ENCODE measurements at places on chromosomes 11 and 22.

DNA sequence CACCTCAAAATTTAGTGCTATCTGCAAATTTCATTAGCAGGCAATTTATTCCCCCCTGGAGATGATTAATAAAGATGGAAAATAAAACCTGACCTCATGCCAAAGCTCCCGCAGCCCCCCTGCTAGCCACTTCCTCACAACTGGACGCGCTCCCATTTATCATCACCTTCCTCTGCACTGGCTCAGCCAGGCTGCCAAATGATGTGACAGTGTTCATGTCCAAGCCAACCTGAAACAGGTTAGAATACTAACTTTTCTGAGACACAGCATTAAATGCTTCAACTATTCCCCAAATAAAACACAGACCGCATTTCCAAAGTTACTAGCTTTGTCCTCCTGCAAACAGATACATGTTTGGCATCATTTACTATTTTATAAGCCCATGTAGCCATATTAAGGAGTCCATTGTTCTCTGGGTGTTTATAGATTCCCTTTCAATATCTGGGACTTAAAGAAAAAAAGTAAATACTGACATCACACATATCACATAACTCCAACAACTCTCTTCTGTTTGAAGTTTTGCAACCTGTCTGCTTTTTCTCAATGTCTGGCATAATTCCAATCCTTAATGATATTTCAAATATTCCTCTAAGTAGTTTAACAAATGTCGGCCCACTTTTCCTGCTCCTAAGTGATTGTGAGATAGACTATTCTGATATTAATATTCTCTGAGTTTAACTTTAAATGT is 829.7 kb upstream of the FAT3 start:
- no peak for DNase-seq

DNA sequence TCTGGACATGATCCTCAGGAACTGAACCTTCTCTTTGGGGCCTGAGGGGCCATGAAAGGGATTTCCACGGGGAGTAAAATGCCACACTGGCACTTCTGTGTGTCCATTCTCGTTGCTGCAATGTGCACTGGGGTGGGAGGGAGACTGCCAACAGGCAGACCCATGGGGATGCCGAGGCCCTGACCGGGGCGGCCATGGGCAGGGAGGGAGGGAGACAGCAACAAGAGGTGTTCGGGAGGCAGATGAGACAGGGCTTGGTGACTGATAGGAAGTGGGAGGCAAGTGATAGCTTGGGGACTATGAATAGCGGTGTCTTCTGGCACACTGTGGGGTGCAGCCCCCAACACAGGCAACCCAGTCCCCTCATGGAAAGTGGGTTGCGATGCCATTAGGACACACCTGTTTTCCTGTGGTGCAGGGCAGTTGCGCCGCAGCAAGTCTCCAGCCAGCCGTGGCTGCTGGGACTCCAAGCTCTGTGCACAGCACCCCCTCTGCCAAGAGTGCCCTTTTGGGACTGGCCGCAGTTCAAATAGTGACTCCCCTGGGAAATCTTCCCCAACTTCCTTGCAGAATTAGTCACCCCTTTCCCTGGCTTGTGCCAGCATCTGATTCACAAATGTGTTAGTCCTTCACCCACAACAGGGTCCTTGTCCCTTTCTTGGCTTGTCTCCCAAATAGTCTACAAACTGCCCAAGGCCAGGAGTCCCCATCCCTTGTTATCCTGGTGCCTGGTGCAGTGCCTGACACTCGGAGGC is 88.8 kb downstream of the CHST1 start:
- DNase-seq, result no peak

- DNase-seq, result no peak
These were observed 3.6 kb upstream of the ARRB1 start for GRCh38 chr11:75355051-75355450.

DNA sequence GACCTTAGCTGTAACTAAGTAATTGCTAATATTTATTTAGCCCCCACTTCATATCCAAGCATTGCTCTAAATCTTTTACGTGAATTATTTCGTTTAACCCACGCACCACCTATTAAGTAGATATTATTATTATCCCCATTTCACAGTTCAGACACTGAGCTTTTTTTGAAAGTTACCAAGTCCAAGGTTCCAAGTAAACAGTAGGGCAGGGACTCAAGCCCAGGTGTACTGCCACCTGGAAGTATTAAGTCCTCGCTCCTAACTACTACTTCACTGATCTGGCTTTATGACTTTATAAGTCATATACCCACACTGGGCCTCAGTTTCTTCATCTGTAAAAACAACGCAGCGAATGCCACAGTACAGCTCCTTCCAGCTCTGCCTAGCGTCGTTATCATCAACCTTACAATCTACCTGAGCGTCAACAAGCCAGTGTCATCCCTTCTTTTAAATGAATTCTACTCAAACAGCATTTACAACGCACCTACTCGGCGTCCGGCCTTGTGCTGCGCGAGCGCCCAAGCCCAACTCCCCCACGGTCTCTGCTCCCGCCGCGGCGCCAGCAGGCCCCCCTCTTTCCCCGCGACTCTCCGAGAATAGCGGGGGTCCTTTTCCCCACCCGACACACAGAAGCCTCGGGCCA is 624 bp downstream of the TMEM41B start:
- DNase-seq, result peak; percentile 61

- DNase-seq, result no peak
These were observed 121.6 kb upstream of the SNX19 start for GRCh38 chr11:131037873-131038272.

DNA sequence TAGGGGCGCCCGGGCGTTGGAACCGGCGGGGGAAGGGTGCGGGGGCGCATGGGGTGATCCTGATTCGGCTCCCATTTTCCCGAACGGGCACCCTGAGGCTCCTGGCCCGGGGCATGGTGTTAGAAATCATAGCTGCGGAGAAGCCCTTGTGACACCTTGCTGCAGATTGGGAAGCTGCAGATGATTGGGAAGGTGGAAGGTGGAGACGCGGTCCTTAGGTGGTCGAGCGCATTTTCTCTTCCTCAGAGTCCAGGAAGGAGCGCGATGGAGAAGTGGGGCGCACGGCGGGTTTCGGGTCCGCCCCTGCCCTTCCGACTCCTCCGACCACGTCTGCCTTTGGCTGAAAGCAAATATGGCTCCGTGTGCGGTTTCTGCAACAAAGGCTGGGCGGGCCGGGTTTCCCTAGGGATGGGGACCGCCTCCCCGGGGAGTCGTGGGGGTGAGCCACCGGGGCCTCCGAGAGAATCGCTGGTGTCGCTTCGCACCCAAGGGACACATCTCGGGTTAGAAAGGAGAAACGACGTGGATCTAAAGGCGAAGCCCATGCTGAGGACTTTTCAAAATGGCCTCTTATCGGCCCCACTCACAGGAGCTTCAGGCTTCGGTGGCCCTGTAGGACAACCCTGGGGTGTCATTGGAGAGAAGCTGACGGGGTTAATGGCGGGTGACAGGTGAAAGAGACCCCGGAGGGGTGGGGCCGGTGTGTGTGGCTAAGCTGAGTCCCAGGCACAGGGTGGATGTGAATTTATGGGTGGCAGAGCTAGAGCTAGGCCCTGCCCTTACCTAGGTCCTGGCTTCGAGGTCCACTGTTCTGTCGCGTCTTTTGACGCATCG is 707 bp upstream of the FTH1 start:
- DNase-seq, result peak; percentile 48

DNA sequence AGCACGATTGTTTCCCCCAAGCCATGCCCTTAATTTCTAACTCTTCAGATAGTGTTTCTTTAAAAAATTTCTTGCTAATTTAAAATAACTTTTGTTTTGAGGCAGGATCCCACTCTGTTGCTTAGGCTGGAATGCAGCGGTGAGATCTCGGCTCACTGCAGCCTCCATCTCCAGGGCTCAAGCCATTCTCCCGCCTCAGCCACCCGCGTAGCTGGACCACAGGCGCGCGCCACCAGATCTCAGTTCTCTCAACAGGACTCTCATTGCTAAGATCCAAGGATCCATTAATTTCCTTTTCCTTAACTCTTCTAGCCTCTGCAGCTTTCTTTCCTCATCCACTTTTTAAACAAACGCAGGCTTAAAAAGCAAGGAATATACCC is 327 bp upstream of the MED17 start:
- no peak for DNase-seq

- peak; percentile 59 for DNase-seq
These were observed 72.4 kb downstream of the ZNRF3 start for GRCh38 chr22:28955817-28956216.

- DNase-seq, result no peak
These were observed 5.3 kb downstream of the ARVCF start for GRCh38 chr22:20011123-20011992.

GRCh38 chr11:76629853-76630599 is 40.5 kb downstream of the LRRC32 start:
- DNase-seq, result peak; percentile 35

DNA sequence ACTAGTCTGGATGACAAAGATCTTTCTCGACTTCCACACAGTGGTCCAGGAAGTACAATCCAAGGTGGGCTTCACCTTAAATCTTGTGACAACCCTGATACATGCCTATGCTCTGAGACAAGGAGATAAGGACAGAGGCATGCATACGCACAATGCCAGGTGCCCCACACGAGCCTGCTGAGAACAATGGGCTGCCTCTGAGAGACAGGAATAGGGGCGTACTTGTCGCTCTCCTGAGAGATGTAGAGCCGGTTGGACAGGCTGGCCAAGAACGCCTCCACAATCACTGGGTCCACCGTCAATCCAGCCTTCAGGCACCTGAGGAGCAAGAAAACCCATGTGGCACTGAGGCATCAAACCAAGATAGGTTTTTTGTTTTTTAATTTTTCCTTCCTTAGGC is 25.5 kb downstream of the SERPIND1 start:
- no peak for DNase-seq

DNA sequence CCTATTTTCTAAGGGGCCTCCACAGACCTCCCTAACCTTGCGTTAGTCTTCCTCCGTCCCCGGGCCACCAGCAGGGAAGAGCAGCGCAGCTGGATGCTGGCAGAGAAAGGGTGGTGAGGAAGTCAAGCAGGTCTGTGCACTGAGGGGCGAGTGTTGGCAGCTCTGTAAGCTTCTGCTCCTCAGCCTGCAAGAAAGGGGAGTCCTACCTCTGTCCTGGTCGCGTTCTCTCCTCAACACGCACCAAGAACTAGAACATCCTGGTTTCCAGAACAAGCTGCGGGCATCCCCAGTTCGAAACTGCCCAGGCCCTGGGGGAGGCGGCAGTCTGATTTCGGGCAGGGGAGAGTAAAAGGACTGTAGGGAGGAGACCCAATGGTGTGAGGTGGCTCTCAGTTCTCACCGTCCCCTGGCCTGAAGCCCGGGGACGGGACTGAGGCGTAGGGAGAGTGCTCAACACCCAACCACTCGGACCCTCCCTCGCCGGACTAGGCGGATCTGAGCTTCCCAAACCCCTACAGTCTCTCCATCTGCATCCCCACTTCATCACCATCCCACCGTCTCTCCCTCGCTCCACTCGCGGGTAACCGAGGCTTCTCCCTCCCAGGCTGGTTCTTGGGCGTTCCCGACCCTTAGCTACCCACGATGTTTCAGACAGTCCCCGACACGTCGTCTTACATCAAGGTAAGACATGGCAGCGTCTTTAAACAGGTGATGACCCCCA is 7.7 kb upstream of the FLI1 start:
- DNase-seq, result peak; percentile 20

DNA sequence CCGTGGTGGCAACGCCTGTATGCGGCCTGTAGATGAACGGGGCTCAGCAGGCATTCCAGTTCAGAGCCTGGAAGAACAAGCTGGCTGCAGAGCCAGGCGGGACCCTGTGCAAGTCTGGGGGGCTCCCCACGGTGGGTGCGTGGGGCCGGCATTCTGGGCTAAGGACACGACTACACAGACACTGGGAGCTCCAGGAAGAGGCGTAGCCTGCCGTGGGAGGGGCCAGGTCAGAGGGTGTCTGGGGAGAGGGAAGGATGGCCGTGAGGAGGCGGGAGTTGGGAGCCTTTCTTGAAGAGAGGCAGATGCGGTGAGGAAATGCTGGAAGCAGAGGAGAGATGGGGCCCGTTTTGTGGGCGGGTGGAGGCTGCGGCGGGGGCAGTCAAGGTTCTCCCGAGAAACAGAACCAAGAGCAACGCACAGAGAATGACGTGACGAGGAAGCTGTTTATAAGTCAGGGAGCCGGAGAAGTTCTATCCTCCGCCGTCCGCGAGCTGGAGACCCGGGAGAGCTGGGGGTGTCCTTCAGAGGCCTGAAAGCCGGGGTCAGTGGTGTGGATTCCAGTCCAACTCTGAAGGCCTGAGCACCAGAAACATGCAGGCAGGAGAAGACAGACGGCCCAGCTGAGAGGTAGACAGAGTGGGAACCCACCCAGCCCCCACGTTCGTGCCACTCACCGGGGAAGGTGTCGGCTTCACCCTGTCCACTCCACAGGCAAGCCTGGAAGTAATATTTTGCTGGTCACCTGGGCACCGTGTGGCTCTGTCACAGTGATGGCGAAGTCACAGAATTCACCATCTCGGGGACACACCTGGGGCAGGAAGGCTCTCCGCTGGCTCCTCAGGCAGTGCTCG is 529.6 kb downstream of the BRD1 start:
- no peak for DNase-seq

- DNase-seq, result no peak
These were observed 13.5 kb downstream of the PLET1 start for GRCh38 chr11:112247201-112247600.

DNA sequence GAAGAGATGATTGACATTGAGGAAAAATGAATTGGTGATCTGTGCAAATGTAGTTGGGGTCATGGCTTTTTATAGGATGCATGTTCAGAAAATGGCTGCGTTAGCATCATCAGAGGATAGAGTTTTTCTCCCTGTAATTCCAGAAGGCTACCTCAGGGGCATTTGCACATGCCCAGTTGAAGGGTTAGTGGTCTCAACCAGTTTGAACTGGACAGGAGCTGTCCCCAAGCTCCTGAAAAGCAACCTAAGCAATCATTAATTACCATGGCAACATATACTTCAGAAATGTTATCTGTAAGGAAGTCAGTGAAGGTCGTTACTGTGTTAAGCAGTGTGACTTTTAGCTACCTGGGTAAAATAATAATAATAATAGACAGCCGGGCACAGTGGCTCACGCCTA is 29.3 kb downstream of the TUG1 start:
- no peak for DNase-seq

GRCh38 chr22:17924076-17924475 is 100.3 kb downstream of the MICAL3 start:
- DNase-seq, result no peak

- no peak for DNase-seq
These were observed 54.5 kb downstream of the TRIM44 start for GRCh38 chr11:35717043-35717442.

DNA sequence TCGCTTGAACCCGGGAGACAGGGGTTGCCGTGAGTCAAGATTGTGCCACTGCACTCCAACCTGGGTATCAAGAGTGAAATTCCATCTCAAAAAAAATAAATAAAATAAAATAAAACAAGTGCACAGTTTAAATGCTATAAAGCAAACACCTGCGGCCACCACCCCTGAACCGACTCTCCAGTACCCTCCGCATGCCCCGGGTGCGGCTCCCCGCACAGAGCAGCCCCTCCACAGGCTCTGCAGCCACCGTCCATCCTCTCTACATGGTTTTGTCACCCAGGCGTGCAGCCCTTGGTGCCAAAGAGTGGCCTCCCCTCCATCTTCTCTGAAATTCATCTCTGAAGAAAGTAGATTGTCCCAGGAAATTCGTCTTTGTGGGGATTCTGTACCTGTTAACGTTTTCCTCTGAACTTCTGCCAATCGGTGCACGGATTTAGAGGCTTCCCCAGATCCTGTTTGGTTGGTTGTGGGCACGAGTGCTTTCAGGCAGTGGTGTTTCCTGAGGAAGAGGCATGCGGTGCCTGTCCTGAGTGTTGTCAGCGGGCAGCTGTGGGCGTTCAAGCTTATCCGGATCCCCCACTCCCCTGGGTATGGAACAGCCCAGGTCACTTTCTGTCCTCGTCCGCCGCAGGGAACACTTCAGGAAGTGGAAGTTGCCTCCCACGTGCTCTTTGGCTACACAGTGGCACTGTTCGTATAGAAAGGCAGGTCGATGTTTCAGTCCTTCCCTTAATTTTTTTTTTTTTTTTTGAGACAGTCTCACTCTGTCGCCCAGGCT is 4.1 kb downstream of the MIOX start:
- DNase-seq, result no peak

Data from CD8-positive, alpha-beta T cell (primary cell).